PC-3 (cell line): ENCODE measurements at places on chromosomes 12 and 14.

DNA sequence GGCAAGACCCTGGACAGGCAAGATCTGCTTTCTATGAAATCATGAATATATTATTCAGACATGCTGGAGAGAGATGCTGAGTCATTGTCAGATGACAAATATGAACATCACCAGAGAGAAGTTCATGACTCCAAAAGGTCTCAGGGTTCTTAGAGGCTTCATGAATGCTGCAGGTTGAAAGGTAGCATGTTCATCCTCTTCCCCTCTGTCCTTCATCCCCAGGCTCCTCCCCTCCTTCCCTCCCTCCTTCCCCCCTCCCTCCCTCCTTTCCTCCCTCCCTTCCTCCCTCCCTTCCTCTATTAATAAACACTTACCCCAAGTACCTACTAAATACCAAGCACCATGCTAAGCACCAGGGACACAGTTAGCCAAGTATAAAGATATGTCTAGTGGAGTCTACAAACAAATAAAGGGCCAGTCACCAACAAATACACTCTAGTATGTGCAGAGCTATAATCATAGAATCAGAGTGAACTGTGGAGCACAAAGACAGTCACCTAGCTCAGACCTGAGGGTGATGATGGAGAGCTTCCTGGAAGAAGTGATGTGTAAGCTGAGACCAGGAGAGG, 46.2 kb downstream of the RPH3A start:
- DNase-seq = peak; percentile 91

DNA sequence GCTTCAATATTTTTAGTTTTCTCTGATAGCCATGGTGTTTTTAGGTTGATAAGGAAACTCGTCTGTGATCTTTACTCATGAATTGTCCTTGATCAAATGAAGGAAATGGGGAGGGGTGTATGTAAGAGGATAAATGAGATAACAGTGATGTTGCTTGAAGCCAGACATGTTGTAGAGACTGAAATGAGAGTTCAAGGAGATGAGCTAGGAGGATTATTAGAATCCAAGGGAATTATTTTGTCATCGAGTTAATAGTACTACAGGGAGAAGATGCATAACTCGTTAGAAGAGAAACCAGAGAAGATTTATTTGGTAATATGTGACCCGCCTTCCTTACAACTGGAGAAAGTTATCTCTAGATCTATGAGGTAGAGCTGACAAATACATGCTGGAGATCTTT, 371.3 kb upstream of the DDHD1 start:
- no peak for DNase-seq

- peak; percentile 100 for DNase-seq
These were observed 11.7 kb upstream of the PTHLH start for GRCh38 chr12:27984275-27984674.

DNA sequence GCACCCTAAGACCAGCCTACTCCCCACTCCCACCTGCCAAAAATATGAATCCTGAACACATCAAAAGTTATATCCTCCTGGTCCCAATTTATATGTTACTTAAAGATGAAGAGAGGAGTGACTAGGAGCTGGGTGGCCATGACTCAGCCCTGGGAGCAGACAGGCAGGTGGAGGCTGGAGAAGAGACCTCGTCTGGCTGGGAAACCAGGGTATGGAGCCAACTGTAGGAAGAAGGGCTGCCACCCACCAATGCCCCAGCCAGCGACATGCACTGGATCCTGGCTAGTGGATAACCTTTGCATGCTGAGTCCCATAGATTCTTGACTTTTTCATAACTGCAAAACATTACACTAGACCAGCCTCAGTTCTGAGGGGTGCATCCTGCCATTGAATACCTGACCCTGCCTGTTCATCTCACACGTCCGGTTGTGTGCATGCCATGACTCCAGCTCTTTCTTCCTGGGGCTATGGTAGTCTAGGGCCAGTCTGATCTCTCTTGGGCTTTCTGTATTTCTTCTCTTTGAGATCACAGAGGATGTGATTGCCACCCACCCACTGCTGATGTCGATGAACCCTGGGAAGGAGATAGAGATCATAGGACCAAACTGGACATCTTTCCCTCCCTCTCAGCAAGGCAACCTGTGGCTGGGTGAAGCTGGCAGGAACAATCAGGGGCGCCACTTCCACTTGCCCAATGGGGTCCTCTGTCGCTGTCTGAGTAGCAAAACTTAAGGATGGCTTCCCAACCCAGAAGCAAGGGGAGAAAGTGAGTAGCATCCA, 69.6 kb upstream of the DDX11 start:
- DNase-seq = no peak

DNA sequence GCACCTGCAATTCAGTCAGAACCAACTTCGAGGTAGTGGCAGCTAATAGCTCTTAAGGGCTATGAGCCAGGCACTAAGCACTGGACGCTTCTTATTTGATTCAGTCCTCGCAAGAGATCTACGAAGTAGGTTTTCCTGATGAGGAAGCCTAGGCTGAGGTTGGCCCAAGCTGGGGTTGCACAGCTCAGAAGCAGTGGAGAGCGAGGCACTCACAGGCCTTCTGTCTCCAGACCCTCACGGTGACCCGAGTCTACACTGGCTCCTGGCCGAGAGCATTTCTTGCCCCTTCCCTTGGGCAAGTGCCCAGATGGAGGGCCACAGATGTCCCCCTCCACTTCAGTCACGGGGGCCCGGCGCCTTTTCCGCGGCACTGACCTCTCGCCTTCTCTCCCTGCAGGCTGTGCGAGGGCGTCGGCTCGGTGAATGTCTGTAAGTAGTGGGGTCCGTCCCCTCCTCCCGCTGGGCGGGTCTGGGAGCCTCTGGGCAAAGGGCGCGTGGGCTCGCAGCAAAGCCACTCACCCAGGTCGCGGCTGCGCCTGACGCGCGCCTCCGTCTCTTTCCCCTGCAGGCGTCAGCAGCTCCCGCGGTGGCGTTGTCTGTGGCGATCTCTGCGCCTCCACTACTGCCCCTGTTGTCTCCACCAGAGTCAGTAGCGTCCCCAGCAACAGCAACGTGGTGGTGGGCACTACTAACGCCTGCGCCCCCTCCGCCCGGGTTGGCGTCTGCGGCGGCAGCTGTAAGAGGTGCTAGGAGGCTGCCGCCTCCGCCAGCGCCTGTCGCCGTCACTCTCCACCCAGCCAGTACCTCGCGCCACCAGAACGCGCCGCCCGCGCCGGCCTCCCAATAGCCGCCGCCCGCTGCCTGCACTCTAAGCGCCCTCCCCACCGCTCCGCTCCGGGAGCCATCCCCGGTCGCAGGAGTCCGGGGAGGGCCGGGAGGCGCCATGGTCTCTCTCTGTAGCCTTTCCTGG, 13.1 kb downstream of the KRT83 start:
- peak; percentile 59 for DNase-seq
